ENCODE measurements at places on chromosomes 7 and 10.

DNA sequence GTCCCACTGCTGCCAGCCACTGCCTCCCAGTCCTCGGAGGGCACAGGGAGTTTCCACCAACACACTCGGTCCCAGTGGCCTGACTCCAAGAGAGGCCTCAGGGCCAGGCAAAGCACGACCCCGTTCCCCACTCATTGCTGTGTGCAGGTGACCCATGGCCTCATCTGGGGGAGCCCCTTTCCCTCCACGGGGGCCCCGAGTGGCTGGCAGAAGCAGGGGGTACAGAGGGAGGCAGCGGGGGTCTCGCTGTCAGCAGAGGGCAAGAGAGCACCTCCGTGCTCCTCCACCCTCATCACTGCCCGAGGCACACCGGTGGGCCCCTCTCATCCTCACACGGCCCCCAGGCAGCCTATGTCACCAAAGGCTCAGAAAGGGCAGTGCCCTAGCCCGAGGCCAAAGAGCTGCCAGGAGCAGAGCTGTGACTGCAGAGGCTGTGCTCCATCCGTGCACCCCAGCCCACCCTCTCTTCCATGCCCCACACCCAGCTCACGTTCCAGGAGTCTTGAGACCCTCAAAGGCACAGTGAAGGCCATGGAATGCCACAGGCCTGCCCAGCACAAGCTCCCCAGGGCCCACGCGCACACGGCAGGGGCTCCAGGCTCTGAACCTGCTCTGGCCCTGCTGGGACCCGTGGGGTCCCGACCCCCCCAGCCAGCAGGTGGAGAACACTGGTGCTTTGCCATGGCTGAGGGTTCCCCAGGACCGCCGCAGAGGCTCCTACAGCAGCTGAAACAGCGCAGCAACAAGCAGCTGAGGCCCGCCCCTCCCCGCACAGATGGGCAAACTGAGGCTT lies 25.9 kb downstream of the MICALL2 start:
- DNase-seq: no peak

- DNase-seq: no peak
Observed at GRCh38 chr7:1973321-1974251, 259.2 kb downstream of the MAD1L1 start.

- no peak for DNase-seq
Observed at GRCh38 chr10:2895594-2896196, 171.7 kb upstream of the PFKP start.

GRCh38 chr10:122271076-122271475 lies at the start of gene BTBD16:
Gene BTBD16, plus strand, starts transcription at chr10:122271296. Its CDS starts 3,786 bp downstream, at chr10:122275082.
- DNase-seq: no peak

DNA sequence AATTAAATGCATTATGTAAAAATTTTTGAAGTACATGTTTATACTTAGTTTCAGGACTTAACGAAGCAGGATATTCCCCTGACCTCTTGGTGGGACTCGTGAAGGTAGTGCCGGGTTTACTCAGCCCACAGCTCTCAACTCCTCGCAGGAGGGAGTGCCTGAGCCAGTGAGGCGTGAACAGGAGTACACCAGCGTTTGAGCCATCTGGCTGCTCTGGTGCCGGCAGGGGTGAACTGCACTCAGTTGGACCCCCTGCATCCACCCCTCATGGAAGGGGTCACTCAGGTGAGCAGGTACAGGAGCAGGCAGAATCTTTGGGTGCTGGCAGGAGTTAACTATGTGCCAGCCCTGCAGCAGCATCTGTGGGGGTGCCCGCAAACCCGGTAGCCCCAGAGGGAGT lies 625.1 kb upstream of the PCDH15 start:
- DNase-seq: no peak

- no peak for DNase-seq
Observed at GRCh38 chr10:100130831-100131230, 49.2 kb upstream of the CPN1 start.

- no peak for DNase-seq
Observed at GRCh38 chr10:103719036-103719435, 136.3 kb downstream of the SH3PXD2A start.

DNA sequence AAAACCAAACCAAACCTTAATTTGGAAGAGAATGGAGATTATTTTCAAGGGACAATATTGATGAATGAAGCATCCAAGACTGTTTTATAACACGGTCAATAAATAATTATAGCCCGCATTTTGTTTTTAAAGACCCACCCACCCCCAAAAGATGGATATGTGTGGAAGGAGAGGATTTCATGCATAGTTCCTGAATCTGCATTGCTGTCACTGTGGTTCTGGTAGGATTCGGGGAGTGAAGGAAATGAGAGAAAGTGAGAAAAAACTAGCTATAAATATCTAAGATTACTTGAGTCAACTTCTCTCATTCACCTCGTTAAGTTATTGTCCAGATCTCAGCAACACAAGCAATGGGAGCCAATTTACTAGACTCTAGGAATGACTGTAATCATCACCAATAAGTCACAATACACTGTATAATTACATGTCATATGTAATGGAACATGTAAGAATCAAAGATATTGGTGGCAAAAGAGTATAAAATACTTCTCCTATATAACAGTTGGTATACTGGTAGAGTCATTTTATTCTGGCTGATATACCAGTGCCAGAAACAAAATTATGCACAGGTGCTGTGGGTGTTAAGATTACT lies 30.2 kb downstream of the NAMPT start:
- DNase-seq: no peak

GRCh38 chr7:157768198-157768597 lies 431.4 kb downstream of the DNAJB6 start:
- no peak for DNase-seq

DNA sequence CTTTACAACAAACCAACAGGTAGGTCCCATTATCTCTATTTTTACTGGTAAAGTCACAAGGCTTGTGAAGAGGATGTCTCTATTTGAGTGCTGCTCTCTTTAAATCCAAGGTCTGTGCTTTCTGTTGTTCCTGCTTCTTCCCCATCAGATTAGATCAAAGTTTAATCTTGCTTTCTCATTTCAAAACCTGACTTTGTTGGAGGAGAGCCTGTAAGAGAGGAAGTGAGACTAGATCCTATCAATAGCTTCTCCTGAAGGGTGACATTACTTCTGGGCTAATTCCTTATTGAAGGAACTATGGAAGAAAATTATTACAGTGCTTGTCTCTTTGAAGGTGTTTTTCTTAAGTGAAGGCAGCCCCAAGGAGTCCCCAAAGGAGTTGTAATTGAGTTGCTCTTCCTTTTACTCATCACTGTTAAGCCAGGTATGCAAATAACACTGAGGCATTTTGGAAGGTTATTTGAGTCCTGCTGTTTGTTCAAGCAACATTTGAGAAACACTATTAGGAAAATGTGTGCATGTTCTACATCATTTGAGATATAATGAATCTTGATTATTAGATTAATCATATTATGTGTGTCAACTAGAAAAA lies 146.2 kb upstream of the MBL2 start:
- no peak for DNase-seq

- no peak for DNase-seq
Observed at GRCh38 chr10:96758423-96758822, 38.1 kb upstream of the PIK3AP1 start.

GRCh38 chr7:30201161-30201666 lies 66.4 kb downstream of the MTURN start:
- no peak for DNase-seq

DNA sequence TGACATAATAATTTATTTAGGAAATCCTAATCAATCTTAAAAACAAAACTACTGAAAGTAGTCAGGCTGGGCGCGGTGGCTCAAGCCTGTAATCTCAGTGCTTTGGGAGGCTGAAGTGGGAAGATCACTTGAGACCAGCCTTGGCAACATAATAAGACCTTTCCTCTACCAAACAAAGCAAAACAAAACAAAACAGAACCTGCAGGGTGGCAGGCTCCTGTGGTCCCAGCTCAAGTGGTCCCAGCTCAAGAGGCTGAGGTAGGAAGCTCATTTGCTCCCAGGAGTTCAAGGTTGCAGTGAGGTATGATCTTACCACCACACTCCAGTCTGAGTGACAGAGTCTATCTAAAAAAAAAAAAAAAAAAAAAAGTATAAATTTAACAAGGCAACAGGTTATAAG lies 748.0 kb downstream of the CNTNAP2 start:
- DNase-seq: no peak

GRCh38 chr7:137669706-137670105 lies 177.1 kb downstream of the DGKI start:
- DNase-seq: no peak

DNA sequence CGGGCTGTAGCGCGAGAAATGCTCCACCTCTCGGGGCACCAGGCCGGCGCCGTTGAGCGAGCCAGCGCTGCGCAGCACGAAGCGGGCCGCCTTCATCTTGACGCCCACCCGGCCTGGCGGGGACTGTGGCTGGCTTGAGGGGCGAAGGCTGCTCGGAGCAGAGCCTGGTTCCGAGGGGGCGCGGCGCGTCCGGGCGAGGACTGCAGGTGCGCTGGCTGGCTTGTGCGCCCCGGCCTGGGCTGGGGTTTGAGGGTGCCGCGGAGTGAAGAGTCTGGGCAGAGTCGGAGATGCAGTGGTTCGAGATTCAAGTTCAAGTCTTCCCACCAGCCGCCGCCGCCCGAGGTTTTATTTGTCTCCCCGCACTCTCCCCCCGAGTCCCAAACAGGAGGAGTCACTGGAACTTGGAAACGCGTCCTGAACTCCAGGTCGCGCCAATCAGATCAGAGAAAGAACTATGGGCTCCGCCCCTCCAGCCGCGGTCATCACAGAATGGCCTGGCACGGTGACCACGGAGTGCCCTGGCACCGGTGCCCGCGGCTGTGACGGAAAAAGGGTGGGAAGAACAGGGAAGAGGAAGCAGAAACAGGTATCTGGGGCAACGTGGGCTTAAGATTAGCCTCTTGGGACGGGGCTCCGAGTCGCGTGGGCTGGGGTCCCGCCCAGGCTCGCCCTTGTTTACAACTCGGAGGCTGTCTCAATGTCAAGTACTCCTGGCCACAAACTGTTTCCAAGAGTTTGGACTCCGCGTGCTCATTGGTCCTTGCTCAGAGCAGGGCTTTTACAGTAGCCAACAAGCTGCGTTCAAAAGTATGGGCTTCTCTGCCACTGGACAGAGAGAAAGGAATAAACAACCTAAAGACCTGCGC lies at the start of gene PDK4:
TSS of gene PDK4 (minus strand) at position 319 of the 866 bp plus-strand sequence. CDS start at position 96, 223 bp downstream.
- DNase-seq: no peak

DNA sequence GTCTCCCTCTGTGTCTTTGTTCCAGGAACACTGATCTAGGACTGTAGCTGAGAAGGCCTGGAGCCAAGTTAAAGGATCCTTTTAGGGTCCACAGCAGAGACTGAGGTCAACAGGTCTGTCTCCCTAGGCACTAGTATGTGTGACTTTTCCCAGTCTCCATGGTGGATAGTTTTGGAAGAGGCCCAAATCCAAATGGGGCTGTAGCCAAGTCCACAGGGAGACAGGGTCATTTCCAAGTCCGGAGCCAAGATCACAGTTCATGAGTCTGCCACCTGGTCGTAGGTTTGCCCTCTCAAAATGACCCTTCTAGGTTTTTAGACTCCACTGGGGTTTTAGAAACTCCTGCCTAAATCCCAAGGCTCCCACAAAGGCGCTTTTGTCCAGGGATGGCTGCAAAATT lies 16.8 kb downstream of the ZNF277 start:
- DNase-seq: no peak

DNA sequence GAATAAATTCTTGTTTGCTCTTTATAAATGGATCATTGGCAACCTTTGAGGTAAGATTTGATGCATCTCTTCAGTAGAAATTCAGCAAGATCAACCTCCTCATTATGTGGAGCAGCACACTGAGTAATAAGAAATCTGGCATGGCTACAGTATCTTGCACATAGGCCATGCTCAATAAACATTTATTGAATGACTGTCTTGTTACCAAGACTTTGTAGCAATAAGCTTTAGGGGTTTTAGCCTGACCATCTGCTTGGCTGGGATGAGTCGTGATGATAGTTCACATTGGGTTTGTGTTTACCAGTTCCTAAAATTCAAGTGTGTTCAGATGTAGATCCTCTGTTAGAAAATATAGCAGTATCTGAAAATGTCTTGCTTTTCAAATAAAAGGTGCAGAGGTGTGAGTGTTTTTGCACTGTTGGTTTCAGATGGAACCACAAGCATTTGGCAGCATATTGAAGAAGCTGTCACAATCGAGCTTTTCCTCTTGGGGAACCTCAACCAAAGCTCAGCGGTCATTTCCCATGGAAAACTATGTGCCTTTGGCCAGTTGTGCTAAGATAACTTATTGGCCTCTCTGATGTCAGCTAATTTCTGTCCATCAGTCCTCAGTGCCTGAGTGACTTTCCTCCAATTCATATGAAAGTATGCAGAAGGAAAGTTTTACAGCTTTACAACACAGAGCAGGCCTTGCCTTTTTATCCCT lies 442.6 kb downstream of the GFRA1 start:
- no peak for DNase-seq

DNA sequence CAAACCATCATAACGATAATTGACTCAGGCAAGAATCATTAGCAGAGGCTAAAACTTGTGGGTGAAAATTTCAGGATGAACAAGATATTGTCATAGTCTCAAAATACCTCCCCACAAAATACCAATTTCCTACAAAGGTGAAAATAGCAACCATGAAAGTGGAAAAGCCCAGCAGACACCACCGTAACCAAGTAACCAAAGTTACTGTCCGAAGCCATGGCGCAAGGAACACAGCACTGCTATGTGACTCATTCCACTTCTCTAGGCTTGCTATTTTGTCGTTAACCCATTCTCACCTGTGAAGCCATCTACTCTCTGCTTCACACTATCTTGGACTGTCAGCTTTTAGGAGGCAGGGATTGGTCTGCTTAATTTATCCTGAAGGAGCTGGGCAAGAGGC lies 113.8 kb upstream of the CACUL1 start:
- no peak for DNase-seq

GRCh38 chr7:29485339-29486190 lies 78.1 kb upstream of the PRR15 start:
- DNase-seq: no peak

GRCh38 chr10:130745251-130745650 lies 566.3 kb downstream of the TCERG1L start:
- DNase-seq: no peak

- no peak for DNase-seq
Observed at GRCh38 chr10:72219235-72219814, 3.2 kb upstream of the ASCC1 start.

All from stimulated activated CD4-positive, alpha-beta T cell treated with anti-CD3 and anti-CD28 coated beads, TNF-alpha, amount 100 ng/mL, for 1 hour (primary cell).